ENCODE measurements at places on chromosomes 5 and 9.

- DNase-seq: no peak
Measured at GRCh38 chr5:170110403-170111087, 4.8 kb downstream of the FOXI1 start.

DNA sequence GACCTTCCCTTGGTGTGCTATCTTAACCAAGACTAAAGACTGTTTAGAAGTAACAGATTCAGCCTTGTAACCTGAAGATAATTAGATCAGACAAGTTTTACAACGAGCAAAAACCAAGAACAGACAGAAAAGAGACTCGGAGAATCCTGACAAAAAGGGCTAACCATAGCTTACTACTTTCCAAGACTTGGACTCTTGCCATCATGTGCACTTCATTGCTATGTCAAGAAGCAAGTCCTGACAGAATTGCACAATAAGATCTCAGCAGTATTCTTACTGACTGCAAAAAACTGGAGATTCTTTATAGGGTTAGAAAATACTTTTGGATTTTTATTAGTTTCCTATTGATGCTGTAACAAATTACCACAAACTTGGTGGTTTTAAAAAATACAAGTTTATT is 1539.0 kb upstream of the NUDT12 start:
- no peak for DNase-seq

GRCh38 chr9:121328476-121328875 is 41.6 kb downstream of the STOM start:
- DNase-seq: no peak

GRCh38 chr5:157913575-157913974 is 54.6 kb upstream of the CLINT1 start:
- no peak for DNase-seq

GRCh38 chr9:76529653-76530052 is 70.7 kb downstream of the GCNT1 start:
- no peak for DNase-seq

DNA sequence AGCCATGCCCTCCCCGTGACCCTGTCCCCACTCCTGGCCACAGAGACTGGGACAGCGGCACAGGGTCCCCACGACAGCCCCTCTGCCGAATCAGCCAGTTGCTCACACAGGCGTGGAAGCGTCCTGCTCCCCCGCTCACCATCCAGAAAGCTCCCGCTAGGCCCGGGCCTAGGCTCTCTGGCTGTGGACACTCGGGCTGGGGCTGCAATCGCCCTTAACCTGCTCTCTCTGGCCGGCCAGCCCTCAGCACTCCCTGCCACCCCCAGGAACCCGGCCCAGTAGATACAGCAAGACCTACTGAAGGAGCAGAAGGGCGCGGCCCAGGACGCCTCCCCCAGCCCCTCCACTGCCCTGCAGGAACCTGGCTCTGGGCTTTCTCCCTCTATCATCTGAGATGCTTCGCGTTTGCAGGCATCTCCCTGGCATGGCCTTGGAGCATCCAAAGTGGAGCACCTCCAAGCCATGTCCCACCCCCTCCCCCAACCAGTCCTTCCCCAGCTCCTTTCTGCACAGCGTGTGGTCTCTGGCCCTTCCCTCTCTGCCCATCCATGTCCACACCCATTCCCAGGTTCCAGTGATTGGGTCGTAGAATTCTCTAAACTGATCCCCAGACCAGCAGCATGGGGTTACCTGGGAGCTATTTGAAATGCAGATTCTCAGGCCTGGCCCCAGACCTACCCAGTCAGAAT is 113.7 kb upstream of the LMX1B start:
- DNase-seq: no peak
